Endothelial cell of coronary artery (primary cell): ENCODE measurements at places on chromosomes 2 and 18. TPM values are rescaled to one million over a fixed set of nuclear protein-coding genes. Genes with fewer than 3 reads are reported as not detected.

EN1 gene
- total RNA-seq = not detected in 2 replicates

TMEM178A gene
- total RNA-seq = 0.36 and 0.56 TPM in 2 replicates

CAPN14 gene
- under 0.01 and 0.09 TPM in 2 replicates for total RNA-seq

FOXD4L1 gene
- 0.18 TPM in 1 of 2 replicates, not detected in the other for total RNA-seq

MSTN gene
- 0.09 TPM in 1 of 2 replicates, not detected in the other for total RNA-seq

PLGLB2 gene
- total RNA-seq = 0.72 and 1.3 TPM in 2 replicates

PCBP1 gene
- total RNA-seq = 29.7 and 44.0 TPM in 2 replicates

RAB6D gene
- not detected in 2 replicates for total RNA-seq

ZEB2 gene
- total RNA-seq = 12.5 and 36.0 TPM in 2 replicates

GYPC gene
- total RNA-seq = 5.1 and 5.8 TPM in 2 replicates

ZFP36L2 gene
- total RNA-seq = 5.1 and 6.6 TPM in 2 replicates

TUBB8B gene
- total RNA-seq = not detected in 2 replicates

ALK gene
- total RNA-seq = not detected in 2 replicates

CMPK2 gene
- 1.1 and 1.5 TPM in 2 replicates for total RNA-seq

FRZB gene
- total RNA-seq = not detected in 2 replicates

ASB18 gene
- total RNA-seq = not detected in 2 replicates

CPO gene
- not detected in 2 replicates for total RNA-seq

DSG1 gene
- total RNA-seq = not detected in 2 replicates

CRYBA2 gene
- total RNA-seq = not detected in 2 replicates

ASXL2 gene
- 4.7 and 5.6 TPM in 2 replicates for total RNA-seq

CRIM1 gene
- 664 and 1,178 TPM in 2 replicates for total RNA-seq

GAL3ST2 gene
- 0.09 TPM in 1 of 2 replicates, not detected in the other for total RNA-seq

CNDP1 gene
- not detected in 2 replicates for total RNA-seq

ZRANB3 gene
- 6.7 and 8.9 TPM in 2 replicates for total RNA-seq
